ENCODE measurements at places on chromosomes 11 and 22.

DNA sequence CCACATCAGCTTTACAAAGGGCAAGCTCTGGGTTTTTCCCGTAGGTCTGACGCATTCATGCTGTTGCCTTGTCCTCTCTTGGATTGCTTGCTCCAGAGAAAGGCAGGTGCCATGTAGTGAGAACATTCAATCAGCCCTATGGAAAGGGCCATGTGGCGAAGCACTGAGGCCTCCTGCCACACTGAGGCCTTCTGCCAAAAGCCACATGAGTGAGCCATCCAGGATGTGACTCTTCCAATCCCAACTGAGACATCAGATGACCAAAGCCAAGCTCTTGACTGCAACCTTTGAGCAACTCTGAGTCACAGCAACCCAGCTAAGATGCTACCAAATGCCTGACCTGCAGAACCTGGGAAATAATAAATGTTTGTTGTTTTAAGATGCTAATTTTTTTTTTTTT, 9.0 kb upstream of the PANX3 start:
- DNase-seq = peak; percentile 93

GRCh38 chr11:58900479-58901420, 38.5 kb upstream of the GLYATL1 start:
- DNase-seq = no peak

- no peak for DNase-seq
These were observed 62.6 kb downstream of the PIWIL4 start for GRCh38 chr11:94629741-94630140.

- DNase-seq = no peak
These were observed 18.4 kb upstream of the PDE2A start for GRCh38 chr11:72692498-72693237.

- no peak for DNase-seq
These were observed 7.9 kb downstream of the RTN4R start for GRCh38 chr22:20260071-20260765.

GRCh38 chr11:117220568-117220967, 11.3 kb downstream of the PCSK7 start:
- no peak for DNase-seq

GRCh38 chr22:48654492-48654891, 1173.2 kb downstream of the BRD1 start:
- no peak for DNase-seq

DNA sequence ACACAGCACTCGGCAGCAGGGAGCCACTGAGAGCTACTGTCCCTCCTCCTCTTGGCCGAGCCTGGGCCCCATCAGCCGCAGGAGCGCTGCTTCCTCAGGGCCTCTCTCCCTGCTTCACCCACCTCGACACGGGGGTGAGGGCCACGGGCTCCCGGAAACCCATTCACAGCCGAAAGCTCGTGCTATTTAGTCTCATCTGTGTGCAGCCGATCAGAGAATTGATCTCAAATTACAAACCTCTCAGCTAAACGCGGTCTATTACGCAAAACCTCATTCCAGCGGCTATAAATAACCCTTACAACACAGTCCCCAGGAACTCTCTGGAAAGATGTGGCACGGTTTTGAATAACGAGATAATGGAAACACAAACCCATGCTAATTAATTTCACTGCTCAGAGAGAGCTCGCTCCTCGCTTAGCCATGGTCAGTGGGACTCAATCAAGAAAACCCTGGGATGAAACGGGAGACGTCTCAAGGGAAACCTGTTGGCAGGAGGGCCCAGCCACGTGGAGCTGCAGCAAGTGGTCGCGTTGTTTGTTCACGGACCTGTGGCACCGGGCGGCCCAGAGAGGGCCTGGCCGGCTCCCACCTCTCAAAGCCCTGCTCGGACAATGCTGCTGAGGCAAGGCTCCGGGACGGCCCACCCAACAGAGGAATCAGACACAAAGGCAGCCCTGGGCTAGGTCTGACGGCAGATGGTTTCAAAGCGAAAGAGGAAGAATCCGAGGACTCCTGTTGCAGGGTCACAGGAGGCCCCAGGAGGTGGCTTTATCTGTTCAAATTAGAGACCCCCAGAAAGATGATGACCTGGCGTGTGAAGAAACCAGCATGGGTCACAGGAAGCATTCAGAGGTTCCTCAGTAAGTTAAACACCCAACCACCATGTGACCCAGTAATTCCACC, 210.5 kb downstream of the CTTN start:
- DNase-seq = no peak

DNA sequence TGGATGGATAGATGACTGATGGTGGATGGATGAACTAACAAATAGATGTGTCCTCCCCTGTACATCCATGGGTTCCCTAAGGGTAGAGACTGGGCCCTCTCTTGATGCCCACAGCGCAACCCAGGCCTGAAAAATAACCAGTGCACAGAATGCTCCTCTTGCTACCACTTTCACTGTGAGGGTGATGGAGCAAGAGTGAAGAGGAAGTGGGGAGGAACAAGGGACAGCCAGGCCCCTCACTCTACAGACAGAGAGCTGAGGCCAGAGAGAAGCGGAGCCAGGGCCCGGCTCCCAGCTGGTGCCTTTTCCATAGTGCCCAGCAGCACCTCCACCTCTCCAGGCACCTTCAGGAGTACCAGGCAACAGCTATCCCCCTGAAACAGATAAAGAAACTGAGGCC, 67.7 kb downstream of the THAP12 start:
- no peak for DNase-seq

GRCh38 chr22:23203452-23204124, 23.3 kb downstream of the BCR start:
- DNase-seq = no peak
